ENCODE measurements at places on chromosomes 7 and 10. TPM values are rescaled to one million over a fixed set of nuclear protein-coding genes. Genes with fewer than 3 reads are reported as not detected.

Gene FGFR2
- not detected for total RNA-seq

GRCh38 chr10:70132098-70133029 is at the start of gene AIFM2:
Gene AIFM2 (minus strand): TSS chr10:70132825. CDS start chr10:70124084, 8,741 bp downstream.
- no peaks in the 10 kb centered on the region for H3K36me3 ChIP-seq
- no peaks in the 10 kb centered on the region for H3K27me3 ChIP-seq
- peaks cover 15% of the 10 kb centered on the region for H3K4me1 ChIP-seq
- peak; percentile 57 for DNase-seq
- no peak within 1 kb of the TSS for H3K27ac ChIP-seq
- H3K4me3 ChIP-seq, result peak within 1 kb of the TSS; percentile 59

- H3K4me3 ChIP-seq, result no peak overlapping the region
- H3K27me3 ChIP-seq, result no peaks in the 10 kb centered on the region
- no peaks in the 10 kb centered on the region for H3K36me3 ChIP-seq
- no peak overlapping the region for H3K27ac ChIP-seq
- no peak for DNase-seq
- no peaks in the 10 kb centered on the region for H3K4me1 ChIP-seq
These were observed 83.2 kb upstream of the CAPZA2 start for GRCh38 chr7:116779216-116779615.

DNA sequence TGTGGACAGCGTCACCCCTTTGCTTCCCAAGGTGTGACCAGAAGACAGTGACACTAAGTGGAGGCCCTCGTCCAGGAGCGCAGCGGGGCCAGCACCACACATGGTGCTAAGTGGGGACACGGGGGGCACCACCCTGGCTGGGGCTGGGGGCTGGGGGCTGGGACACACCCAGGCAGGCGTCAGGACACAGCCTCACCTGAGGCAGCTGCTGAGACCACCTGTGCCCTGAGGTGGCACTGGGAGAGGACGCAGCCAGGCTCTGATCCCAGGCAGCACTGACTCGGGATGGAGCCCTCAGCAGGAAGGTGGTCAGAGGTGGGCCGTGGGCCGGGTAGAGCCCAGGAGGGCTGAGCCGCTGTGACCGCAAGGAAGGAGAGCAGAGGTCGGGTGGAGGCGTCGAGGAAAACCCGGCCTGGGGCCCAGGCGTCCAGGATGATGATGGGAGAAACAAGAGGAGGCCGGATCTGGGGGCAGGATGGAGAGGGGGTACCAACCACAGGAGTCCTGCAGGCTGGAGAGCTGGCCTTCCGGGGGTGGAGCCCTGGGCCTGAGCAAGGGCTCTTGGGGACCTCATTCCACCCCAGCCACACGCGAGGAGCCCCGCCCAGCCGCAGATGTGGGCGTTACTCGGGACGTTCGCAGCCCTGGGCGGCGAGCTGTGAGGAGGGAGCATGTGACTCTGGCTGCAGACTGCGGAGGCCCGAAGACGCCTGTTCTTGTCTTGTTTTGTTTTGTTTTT is 22.5 kb downstream of the LRRC27 start:
- H3K27me3 ChIP-seq, result no peaks in the 10 kb centered on the region
- H3K4me1 ChIP-seq, result no peaks in the 10 kb centered on the region
- no peak for DNase-seq
- no peak overlapping the region for H3K4me3 ChIP-seq

DNA sequence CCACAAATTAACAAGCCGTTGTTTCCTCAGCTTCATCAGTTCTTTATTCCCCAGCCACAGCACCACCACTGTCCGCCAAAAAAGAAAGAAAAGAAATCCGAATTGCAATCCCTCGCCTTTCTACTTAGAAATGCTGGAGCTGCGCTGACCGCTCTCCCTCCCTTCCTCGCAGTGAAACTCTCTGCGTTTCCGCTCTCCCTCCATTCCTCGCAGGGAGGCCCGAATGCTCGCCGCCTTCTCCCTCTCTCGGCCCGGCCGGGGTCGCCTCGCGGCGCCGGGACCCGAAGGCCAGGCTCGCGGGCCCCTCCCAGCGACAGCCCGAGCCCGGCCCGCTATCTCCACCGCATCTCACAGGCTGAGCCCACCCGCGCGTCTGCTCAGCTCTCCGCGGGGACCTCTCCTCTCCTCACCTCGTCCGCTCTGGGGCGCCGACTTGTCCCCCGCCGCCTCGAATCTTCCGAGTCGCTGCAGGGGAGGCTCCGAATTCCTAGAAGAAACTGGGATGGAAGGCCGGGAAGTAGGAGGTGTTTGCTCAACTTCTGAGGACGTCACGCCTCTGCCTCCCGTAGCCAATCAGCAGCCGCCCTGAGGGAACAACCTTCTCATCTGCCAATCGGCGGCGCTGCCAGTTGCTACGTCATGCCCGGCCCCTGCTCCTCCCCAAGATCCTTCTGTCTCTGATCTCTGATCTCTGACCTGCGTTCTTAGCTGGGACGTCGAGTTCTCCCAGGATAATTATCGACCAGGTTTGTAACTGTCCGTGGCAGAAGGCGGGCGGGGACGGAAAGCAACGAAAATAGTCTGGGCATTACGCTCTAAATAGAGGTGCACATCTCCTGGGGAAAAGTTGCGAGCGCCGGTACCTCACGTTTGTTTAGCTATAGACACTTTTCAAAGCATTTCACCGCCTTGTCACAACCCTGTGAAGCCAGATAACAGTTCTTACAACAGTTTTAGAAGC is at the start of gene AASS:
Gene AASS, minus strand, starts transcription at position 499 of the 961 bp plus-strand sequence. CDS start 10,523 bp downstream, outside the sequence.
- H3K4me3 ChIP-seq, result peak within 1 kb of the TSS; percentile 84
- no peaks in the 10 kb centered on the region for H3K27me3 ChIP-seq
- H3K36me3 ChIP-seq, result no peaks in the 10 kb centered on the region
- peaks cover 13% of the 10 kb centered on the region for H3K4me1 ChIP-seq
- DNase-seq, result peak; percentile 90
- peak within 1 kb of the TSS; percentile 63 for H3K27ac ChIP-seq

DNA sequence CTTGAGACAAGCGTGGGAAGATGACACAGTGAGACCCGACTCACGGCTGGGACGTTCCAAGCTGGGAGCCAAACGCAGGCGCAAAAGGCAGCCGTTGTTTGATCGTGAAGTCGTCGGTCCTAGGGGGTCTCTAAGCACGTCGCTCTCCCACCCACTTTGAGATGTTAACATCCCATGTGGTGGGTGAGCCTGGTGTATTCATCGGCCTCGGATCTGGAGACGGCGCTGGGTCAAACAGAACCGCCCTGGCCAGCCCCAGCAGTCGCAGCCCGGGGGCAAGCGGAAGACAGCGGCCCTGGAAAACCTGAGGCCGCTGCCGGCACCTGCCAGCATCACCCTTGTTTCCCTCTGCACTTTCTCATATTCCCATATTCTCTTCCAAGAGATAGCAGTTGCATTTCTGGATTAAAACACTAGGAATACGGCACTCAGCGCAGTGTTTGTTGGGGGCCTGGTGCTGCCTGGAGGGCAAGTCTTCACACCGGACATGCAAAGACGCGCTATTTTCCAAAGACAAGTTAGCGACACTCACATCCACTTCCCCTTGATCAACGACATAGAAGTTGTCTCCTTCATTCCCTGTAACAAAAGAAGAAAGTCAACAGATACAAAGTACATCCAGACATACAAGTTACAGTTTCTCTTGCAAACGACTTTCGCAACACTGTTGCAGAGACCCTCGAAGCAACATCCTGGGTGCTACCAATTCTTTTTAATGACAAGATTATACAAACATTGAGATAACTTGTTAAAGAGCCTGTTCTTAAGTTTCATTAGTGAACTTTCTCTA is 86.2 kb upstream of the PDGFA start:
- no peaks in the 10 kb centered on the region for H3K27me3 ChIP-seq
- no peak overlapping the region for H3K4me3 ChIP-seq
- H3K4me1 ChIP-seq, result peaks cover 66% of the 10 kb centered on the region
- DNase-seq, result no peak

DNA sequence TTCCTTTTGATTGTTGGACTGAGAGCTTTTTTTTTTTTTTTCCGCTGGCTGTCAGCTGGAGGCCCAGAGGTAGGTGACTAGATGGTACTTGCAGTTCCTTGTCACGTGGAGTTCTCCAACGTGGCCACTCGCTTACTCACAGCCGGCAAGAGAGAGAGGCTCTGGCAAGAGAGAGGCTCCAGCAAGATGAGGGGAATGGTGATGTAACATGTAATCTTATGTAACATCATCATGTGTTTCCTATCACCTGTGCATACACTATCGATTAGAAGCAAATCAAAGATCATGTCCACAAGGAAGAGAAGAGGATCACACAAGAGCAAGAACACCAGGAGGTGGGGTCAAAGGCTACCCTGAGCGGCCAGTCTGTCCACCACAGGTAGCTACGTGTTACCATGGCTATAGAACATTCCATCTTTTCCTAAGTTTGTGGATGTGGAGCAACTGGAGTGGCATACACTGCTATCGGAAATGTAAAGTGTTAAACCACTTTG is 4.0 kb upstream of the BORCS7 start:
- no peaks in the 10 kb centered on the region for H3K4me1 ChIP-seq
- H3K27me3 ChIP-seq, result no peaks in the 10 kb centered on the region
- H3K36me3 ChIP-seq, result no peaks in the 10 kb centered on the region
- H3K27ac ChIP-seq, result no peak overlapping the region
- no peak for DNase-seq
- no peak overlapping the region for H3K4me3 ChIP-seq

DNA sequence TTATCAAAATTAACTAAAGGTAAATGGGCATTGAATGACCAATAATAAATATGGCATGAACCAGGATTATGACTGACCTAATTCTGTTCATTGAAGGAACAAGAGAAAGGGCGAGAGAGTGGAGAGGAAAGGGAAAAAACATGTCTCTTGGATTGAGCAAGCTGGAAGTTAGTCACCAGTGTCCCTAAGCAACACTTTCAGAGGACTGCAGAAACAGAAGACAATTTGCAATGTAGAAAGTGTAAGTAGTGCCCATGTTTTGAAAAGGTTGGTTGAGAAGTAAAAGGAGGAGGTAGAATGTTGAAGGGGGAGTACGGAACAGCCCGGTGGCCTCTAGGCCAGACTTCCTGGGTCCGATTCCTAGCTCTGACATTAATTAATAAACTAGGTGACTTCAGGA is 94.6 kb downstream of the FAS start:
- H3K27ac ChIP-seq, result no peak overlapping the region
- no peaks in the 10 kb centered on the region for H3K36me3 ChIP-seq
- no peaks in the 10 kb centered on the region for H3K27me3 ChIP-seq
- no peak overlapping the region for H3K4me3 ChIP-seq
- H3K4me1 ChIP-seq, result peaks cover 5% of the 10 kb centered on the region

Gene FRAT1
- total RNA-seq, result 25.3 TPM

- H3K27me3 ChIP-seq, result no peaks in the 10 kb centered on the region
- no peaks in the 10 kb centered on the region for H3K36me3 ChIP-seq
- no peak for DNase-seq
- no peaks in the 10 kb centered on the region for H3K4me1 ChIP-seq
- no peak within 1 kb of the TSS for H3K27ac ChIP-seq
These were observed at the start of gene GCK for GRCh38 chr7:44189286-44189992. Gene GCK (minus strand): TSS chr7:44189439. CDS start chr7:44188953, 486 bp downstream.

DNA sequence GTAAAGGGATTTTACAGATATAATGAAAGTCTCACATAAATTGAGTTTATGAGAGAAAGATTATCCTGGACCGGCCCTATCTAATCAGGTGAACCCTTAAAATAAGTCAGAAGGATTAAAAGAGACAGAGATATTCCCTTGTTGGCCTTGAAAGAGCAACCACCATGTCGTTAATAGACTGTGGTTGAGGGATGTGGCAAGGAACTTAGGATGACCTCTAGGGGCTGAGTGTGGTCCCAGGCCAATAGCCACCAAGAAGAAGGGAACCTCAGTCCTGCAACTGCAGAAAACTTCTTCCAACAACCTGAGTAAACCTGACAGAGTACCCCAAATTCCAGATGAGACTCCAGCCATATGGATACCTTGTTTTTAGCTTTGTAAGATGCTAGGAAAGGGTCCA is 121.5 kb downstream of the POLR1F start:
- no peak overlapping the region for H3K4me3 ChIP-seq
- DNase-seq, result no peak
- no peaks in the 10 kb centered on the region for H3K4me1 ChIP-seq
- H3K27ac ChIP-seq, result no peak overlapping the region
- H3K27me3 ChIP-seq, result no peaks in the 10 kb centered on the region
- H3K36me3 ChIP-seq, result no peaks in the 10 kb centered on the region

DNA sequence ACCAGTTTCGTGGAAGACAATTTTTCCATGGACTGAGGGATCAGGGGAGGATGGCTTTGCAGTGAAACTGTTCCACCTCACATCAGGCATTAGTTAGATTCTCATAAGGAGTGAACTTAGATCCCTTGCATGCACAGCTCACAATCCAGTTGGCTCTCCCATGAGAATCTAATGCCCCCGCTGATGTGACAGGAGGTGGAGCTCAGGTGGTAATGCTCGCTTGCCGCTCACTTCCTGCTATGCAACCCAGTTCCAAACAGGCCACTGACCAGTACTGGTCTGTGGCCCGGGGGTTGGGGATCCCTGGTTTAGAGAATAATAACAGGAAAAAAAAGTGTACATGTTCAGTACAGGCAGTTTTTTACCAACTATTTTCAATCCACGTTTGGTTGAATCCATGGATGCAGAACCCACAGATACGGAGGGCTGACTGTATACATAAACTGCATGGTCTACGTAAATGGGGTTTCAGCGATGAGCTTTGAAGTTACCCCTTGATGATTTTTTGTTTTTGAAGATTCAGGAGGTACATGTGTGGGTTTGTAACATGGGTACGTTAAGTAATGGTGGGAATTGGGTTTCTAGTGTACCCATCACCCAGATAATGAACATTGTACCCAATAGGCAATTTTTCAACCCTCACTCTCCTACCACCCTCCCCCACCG is 24.5 kb downstream of the OGDH start:
- peaks cover 9% of the 10 kb centered on the region for H3K36me3 ChIP-seq
- DNase-seq, result no peak
- no peaks in the 10 kb centered on the region for H3K27me3 ChIP-seq
- peak overlapping the region; percentile 65 for H3K27ac ChIP-seq

- H3K36me3 ChIP-seq, result no peaks in the 10 kb centered on the region
- no peaks in the 10 kb centered on the region for H3K27me3 ChIP-seq
- DNase-seq, result peak; percentile 87
- peak within 1 kb of the TSS; percentile 58 for H3K27ac ChIP-seq
- peak within 1 kb of the TSS; percentile 80 for H3K4me3 ChIP-seq
These were observed at the start of gene TSPAN13 for GRCh38 chr7:16753102-16753931. Gene TSPAN13 (plus strand): TSS chr7:16753755. CDS start chr7:16753968, 213 bp downstream.

DNA sequence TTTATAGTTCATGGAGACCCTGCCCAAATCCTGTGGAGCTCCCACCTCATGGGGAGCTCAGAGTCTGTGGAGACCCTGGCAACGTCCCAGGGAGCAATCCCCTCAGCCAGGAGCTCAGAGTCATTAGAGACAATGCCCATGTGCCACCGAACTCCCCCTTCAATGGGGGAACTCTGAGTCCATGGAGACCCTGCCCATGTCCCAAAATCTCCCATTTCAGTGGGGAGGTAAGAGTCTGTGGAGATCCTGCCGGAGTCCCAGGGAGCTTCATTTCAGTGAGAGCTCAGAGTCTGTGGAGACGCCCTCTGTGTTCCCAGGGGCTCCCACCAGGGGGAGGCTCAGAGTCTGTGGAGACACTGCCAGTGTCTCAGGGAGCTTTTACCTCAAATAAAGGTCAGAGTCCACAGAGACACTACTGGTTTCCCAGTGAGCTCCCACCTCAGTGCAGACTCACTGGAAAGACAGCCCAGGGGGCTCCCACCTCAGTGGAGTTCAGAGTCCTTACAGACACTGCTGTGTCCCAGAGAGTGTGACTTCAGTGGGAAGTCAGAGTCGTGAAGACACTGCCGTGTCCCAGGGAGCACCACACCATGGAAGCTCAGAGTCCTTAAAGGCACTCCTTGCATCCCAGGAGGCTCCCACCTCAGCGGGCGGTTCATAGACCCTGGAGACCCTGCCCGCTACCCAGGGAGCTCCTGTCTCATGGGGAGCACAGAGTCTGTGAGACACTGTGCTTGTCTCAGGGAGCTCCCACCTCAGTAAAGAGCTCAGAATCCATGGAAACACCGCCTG is 5.0 kb downstream of the MYO1G start:
- peaks cover 84% of the 10 kb centered on the region for H3K36me3 ChIP-seq
- H3K27ac ChIP-seq, result no peak overlapping the region
- H3K27me3 ChIP-seq, result no peaks in the 10 kb centered on the region
- peaks cover 14% of the 10 kb centered on the region for H3K4me1 ChIP-seq
- no peak for DNase-seq
- no peak overlapping the region for H3K4me3 ChIP-seq

Measured in B cell (primary cell).